ENCODE measurements at places on chromosomes 16 and 17. TPM values are rescaled to one million over a fixed set of nuclear protein-coding genes. Genes with fewer than 3 reads are reported as not detected.

DNA sequence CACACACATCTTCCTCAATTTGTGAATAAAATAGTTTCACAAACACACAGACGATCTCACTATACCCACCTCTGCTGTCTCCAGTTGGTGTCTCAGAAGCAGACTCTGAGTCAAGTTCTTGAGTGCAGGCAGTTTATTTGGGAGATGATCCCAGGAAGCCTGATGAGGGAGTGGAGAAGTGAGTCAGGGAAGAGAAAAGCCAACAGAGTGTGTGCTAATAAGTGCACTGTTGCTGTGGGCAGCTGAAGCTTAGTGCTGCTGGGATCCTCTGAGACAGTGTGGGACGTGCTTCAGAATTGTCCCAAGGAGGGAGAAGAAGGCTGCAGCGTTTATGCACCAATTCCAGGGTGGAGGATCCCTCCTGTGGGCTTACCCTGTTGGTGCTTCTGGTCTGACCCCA, 423.2 kb upstream of the C16orf82 start:
- DNase-seq, result no peak

GRCh38 chr17:44928136-44928535, 12.8 kb upstream of the GFAP start:
- DNase-seq, result no peak

- no peak for DNase-seq
These were observed 10.5 kb upstream of the ANKFN1 start for GRCh38 chr17:56142781-56143180.

- no peak for DNase-seq
These were observed 5.4 kb downstream of the CMIP start for GRCh38 chr16:81449899-81450608.

DNA sequence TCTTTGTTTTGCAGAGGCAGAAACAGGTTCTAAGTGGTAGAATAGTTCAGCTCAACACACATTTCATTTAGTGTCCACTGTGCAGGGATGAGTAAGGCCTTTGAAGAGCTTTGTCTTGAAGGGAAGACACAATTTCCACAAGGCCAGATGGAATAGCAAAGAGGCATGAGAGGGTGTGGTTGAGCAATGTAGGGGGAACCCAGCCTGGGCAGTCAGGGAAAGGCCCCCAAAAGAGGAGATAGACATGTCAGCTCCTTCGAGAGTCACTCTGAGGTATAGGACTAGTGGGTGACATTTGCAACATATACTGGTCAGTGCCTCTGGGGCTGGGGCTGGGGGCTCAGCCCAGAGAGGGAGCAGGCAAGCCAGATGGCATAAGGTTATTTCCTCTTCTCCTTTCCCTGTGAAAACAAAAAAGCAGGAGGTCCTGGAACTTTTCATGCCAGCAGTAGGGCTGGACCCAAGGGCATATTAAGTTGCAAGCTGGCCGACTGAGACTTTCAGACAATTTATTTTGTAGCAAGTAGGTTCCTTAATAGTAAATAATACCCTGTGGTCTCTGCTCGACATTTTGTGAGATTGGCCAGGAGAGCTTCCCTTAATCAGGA, 7.1 kb downstream of the ALKBH5 start:
- DNase-seq, result peak; percentile 49

Gene PERCC1
- 0.20 TPM for polyA plus RNA-seq
